ENCODE measurements at places on chromosomes 12 and 14.

- DNase-seq, result no peak
These were observed 154.1 kb upstream of the ATP2B1 start for GRCh38 chr12:89862511-89863445.

DNA sequence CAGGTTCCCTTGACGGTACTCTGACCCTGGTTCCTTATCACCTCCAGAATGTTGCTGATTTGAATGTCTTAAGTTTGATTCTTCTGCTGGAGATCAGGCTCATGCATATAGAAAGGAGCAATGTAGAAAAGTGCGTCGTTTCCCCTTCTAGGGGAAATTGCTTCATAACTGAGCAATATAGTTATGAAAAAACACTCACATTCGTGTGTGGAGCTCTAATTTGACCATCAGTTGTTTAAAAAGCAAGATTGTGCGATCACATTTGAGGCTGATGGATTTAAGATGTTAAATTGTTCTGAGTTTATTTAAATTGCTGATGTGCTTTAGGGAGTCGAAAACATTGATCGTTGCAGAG, 19.2 kb downstream of the PELI2 start:
- DNase-seq, result no peak

DNA sequence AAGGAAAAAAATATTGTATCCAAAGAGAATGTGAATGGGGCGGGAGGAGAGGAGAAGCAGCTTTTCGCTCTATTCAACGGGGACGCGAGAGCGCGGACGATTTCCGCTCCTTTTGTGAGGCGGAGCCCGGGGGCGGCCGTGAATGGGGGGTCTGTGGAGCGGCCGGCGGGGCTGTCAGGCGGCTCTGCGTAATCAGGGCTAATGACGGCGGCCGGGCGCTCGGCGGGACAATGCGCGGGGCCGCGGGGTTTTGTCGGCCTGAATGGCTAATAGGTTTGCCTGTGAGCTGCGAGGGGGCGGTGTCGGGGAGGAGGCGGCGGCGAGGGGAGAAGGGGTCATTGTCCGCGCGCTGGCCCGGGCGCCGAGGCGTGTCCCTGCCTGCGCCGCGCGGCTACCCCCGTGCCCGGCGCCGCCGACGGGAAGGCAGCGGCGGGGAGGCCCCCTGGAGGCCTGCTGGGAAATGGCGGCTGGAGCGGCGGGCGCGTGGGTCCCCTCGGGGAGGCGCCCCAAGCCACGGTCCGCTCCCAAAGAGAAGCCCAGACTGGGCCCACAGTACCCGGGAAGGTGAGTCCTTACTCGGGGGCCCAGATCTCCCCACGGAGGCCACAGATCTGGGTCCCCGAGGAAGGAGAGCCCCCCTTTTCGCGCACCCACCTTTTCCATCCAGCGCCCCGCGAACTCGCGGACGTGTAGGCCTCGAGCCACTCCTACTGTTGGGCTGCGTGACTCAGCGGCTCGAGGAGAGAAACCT, 6.0 kb downstream of the SIX6 start:
- DNase-seq, result no peak

GRCh38 chr14:103055695-103056094, 1.7 kb downstream of the CDC42BPB start:
- DNase-seq, result no peak

DNA sequence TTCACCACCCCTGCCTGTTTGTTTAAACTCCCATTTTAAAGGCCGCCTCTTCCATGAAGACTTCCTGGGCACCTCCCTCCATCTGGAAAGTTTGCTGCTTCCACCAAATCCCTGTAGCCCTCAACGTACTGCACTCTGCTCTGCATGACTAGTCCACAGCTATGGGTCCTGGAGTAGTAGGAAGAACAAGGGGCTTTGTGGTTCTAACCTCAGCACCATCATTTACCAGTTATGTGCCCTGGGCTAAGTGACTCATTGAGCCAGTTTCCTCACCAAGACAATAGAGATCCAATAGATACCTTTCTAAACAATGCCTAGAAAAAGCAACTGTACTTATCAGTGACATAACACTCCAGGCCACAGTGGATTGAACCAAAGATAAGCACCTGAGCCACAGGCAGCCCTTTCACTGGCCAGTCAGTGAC, 8.5 kb upstream of the LTBP2 start:
- peak; percentile 91 for DNase-seq

DNA sequence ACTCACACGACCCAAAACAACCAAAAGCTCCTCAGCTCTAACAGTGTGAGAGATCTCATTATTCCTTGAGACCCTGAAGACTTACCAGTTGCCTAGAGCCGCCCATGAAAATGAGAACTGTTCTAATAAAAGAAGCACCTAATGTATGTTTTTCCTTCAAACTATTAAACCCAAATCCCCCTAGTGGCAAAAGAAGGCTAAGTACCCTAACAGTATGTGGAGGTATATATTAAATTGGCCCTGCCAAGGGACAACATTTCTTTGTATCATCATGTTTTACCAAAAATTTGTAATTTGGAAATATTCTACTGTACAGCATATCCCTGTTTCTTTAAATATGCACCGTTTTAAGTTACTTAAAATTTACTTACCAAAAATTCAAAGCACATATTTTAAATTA, 38.0 kb upstream of the PPFIA2 start:
- no peak for DNase-seq

- DNase-seq, result no peak
These were observed 66.0 kb upstream of the TRIM9 start for GRCh38 chr14:51160871-51161270.

- peak; percentile 69 for DNase-seq
These were observed 199.3 kb downstream of the ITPR2 start for GRCh38 chr12:26633591-26634210.

DNA sequence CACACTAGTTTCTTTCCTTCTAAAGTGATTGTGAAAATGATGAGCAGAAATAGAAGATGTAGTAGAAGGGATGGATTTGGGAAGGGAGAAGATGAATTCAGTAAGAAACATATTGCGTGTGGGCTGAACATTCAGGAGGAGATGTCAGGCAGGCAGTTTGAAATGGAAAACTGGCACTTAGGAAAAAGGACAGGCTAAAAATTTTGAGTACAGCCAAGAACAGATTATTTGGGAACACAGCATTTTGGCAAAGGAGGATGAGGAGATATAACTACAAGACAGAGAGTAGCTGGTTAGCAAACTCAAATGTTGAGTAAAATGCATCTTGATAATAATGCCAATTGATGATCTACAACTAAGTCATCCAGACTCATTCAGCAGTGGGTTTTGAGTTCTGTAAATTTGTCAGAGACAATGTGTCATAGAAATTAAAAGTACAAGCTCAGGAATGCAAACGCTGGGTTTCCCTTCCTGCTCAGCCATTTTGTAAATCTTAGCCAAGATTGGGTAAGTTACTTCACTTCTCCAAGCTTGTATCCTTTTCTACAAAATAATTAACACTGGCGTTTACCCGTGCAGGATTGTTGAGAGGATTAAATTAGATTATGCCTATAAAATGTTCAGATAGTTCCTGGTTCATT, 255.0 kb downstream of the NAV3 start:
- no peak for DNase-seq

DNA sequence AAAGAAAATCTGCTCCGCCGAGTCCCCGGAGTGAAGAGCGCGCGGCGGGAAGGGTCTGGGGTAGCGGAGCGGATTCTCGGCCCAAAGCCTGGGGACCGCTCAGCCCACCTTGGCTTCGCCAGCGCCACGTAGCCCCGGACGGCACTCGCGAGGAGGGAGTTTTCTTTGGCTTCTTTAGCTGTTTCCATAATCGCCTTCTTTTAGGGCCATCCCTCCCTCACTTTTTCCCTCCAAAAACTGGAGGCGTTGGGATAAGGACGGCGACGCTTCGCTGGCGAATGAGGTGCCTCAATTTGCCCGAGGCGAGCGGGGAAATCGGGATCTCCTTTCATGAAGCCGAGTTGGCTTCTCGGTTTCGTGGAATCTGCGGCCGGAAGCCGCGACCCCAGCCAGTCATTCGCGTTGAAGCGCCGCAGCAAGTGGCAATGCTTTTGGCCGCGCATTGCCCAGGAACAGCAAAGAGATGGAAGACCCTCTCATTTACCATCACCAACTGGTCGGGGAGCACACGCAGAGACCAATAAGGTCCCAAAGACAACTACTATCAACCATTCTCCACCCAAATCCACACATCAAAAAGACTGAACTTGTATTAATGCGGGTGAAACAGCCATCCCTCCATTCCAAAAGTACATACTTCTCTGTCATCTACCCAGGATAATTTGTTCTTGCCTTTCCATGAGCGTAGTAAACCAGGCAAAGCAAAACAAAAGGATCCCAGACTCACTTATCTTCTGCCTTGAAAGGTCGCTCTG, 8.4 kb upstream of the SIX1 start:
- DNase-seq, result no peak

- DNase-seq, result no peak
These were observed 468.1 kb downstream of the BTG1 start for GRCh38 chr12:91677556-91677955.

- no peak for DNase-seq
These were observed 493.3 kb downstream of the EGLN3 start for GRCh38 chr14:33457617-33458016.

- DNase-seq, result no peak
These were observed 1.2 kb downstream of the ZNF410 start for GRCh38 chr14:73887694-73888459.

- DNase-seq, result no peak
These were observed 23.2 kb downstream of the MRPS35 start for GRCh38 chr12:27733791-27734190.

DNA sequence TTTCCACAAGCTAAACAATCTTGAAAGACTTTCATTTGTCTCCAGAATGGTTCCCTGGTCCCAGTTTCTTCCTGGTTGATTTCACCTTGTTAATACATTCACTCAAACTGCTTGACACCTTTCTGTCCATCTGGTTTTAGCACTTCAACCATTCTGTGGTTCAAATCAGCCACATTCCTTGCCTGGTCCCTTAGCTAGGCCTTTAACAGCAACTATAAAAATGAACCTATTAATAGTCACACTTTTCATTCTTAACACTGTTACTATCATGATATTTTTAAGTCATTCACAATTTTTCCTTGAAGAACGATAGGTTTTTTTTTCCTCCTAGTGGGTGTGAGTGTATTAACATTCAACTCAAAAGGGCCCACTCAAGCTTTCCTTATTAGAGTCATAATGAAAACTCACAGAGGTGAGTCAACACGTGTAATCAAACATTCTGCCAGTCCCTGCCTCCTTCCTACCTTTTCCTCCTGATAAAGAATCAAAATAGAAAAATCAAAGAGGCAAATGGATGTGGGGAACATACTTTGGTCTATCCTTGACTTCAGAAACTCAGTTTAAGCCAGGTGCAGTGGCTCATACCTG, 34.4 kb upstream of the CCNT1 start:
- DNase-seq, result no peak

- DNase-seq, result no peak
These were observed 44.4 kb downstream of the DGLUCY start for GRCh38 chr14:91158091-91158790.

DNA sequence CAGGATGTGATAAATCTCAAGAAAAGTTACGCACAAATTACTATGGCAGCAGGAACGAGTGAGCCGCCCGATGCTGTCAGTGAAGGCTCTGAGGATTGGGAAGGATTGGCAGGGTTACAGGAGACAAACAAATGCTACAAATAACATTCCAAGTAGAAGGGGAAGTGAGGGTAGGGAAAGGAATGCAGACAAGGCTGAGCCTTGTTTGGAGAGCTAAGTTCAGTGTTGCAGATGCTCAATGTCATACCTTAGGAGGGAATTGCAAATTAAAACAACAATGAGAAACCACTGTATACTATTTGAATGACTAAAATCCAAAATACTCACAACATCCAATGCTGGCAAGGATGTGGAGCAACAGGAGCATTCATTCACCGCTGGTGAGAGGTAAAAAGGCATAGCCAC, 1.3 kb downstream of the CLEC9A start:
- peak; percentile 37 for DNase-seq

GRCh38 chr14:76654573-76655108, 106.6 kb upstream of the VASH1 start:
- DNase-seq, result no peak

GRCh38 chr12:38872156-38872555, 33.2 kb downstream of the CPNE8 start:
- no peak for DNase-seq

DNA sequence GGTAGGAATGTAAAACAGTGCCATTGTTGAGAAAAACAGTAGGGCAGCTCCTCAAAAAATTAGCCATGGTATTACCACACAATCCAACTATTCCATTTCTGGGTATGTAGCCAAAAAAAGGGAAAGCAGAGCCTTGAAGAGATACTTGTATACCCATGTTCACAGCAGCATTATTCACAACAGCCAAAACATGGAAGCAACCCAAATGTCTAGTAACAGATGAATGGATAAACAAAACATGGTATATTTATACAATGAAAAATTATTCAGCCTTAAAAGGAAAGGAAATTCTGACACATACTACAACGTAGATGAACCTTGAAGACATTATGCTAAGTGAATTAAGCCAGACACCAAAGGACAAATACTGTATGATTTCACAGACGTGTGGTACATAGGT, 67.6 kb upstream of the GNG2 start:
- peak; percentile 82 for DNase-seq

- peak; percentile 24 for DNase-seq
These were observed 20.5 kb upstream of the SLC5A8 start for GRCh38 chr12:101230547-101230946.

GRCh38 chr12:112944024-112944690, 5.9 kb downstream of the OAS3 start:
- no peak for DNase-seq

GRCh38 chr12:69028941-69029729, 96.2 kb upstream of the CPM start:
- no peak for DNase-seq

DNA sequence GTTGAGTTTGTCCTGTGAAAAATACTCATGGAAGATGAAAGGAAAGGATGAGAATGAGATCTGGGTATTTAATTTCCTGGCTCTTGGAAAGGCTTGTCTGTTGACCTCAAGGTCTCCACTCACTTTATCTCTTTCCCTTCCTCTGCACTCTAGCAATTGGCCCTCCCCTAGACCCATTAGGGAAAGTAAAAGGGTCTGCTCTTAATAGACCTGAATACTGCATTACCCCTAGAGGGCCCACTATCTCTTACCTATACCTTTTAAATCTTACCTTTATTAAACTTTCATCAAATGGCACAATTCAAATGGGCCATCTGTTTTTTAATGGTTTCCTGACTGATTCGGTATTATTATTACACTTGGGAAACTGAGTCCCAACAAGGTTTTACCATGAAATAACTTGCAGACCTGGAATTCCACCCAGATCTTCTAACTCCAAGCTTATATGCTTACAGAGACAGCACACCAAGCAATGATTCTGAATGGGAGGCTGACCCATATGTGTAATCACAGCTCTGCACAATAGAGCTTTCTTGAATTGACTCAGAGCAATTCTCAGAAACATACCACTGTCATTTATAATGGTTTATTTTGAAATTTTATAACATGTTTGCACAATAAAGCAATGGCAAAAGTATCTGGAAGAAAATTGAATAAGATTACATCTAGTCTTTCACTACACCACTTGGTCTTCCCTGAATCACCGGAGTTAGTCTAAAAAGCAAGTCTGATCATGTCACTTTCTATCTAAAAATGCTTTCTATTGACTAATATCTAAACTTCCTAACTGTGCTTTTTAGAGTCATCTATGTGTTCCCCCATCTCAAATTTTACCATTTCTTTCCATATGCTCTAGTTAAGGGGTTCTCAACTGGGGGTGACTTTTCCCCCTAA, 618.5 kb downstream of the NRXN3 start:
- no peak for DNase-seq

Measured in astrocyte of the cerebellum (primary cell).